SK-N-SH (cell line): ENCODE measurements at places on chromosomes 2 and 18. TPM values are rescaled to one million over a fixed set of nuclear protein-coding genes. Genes with fewer than 3 reads are reported as not detected.

The ARMC9 gene
- polyA plus RNA-seq: 25.3 and 38.5 TPM in 2 replicates

The GNLY gene
- not detected in 2 replicates for polyA plus RNA-seq

The HRH4 gene
- polyA plus RNA-seq: not detected in 2 replicates

DNA sequence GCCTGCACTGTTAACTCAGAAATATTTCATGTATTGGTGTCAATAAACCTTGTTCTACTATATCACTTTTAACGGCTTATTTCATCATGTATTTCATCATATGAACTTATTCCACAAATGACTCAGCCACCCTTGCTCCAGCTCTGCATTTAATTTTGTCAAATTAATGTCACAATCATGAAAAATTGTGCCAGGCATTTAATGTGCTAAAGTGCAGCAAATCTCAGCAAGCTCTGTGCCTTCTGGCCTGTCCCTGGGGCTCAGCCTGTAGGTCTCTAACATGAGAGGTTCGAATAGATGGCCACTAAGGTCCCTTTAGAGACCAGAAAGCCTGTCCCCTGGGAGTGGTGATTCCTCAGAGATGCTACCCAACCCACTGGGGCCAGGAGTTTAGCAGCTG lies 28.6 kb downstream of the BOD1L2 start:
- DNase-seq: no peak

- no peak for DNase-seq
Observed at GRCh38 chr2:177024765-177025164, 187.8 kb upstream of the HNRNPA3 start.

GRCh38 chr2:201513271-201513670 lies 61.7 kb downstream of the STRADB start:
- no peak for DNase-seq

DNA sequence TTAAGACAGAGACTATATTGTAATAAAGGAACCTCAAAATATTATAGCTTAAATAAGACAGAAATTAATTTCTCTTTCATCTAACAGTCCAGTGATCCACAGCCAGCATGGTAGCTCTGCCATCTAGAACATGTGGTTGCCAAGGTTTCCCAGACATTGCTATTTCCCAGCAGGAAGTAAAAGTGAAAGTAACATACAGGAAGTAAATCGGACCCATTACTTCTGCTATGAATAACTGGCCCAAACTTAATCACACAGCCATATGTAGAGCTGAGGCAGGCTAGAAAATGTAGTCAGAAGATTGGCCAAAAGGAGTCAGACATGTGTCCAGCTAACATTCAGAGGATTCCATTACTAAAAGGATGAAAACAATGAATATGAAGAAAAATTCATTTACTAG lies 71.0 kb downstream of the NOL4 start:
- DNase-seq: peak; percentile 14

GRCh38 chr18:51013259-51013658 lies 16.8 kb upstream of the SMAD4 start:
- DNase-seq: no peak

DNA sequence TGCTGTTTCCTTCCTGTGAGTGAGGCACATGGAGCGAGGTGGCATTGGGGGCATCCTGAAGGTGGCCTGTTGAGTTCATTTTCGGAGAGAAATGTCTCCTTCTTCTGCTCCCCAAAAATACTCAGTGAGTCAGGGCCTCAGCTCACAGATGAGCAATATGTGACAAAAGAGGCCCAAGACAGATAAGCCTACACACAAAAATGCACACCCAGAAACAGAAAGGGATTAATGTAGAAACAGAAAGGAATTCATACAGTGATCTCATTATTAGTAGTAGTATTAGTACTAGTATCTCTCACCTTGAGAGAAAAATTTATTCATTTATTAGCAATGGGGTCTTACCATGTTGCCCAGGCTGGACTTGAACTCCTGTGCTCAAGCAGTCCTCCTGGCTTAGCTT lies 5.1 kb downstream of the GPR75 start:
- no peak for DNase-seq

DNA sequence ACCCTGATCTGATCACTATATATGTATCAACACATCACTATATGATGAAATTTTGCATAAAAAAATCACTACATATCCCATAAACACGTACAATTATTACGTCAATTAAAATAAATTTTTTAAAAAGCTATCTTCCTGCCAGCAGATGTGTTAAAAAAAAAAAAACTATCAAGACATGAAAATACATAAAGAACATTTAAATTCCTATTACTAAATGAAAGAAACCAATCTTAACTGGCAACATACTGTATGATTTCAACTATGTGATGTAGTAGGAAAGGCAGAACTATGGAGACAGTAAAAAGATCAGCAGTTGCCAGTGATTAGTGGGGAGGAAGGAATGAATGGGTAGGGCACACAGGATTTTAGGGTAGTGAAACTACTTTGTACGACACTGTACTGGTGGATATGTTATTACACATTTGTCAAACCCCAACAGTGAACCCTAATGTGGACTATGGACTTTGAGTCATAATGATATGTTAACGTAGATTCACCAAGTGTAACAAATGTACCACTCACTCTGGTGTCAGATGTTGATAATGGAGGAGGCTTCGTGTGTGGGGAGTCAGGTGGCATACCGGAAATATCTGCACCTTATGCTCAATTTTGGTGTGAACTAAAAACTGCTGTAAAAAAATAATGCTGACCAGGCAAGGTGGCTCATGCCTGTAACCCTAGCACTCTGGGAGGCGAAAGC lies 27.4 kb downstream of the USP34 start:
- no peak for DNase-seq

- no peak for DNase-seq
Observed at GRCh38 chr2:30252723-30253701, 21.7 kb downstream of the LBH start.

DNA sequence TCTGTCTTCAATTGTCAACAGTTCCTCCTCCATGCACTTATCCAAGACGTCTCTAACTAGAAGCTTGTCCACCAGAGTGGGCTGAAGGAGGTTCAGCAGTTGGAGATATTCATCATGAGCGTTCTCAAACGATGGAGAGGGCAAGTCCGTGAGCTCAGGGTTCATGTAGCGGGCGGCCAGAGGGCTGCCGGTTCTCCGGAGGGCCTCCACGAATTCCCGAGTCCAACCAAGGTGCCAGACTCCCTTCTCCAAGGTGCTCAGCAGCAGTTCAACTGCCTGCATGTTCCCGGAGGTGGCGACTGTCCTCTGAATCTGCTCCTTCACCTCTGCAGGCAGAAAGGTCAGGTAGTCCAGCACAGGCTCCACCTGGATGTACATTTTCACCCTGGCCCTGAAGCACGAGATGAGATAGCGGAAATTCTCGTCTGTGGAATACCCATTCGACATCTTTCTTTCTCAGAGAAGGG lies 590 bp downstream of the IFIH1 start:
- DNase-seq: no peak
